CD8-positive, alpha-beta memory T cell (primary cell): ENCODE measurements at places on chromosomes 12 and 14. TPM values are rescaled to one million over a fixed set of nuclear protein-coding genes. Genes with fewer than 3 reads are reported as not detected.

Gene ULK1
- 18.7 TPM for total RNA-seq

Gene RFX4
- not detected for total RNA-seq

Gene WBP11
- 149 TPM for total RNA-seq

Gene BMP4
- 0.20 TPM for total RNA-seq

Gene OLR1
- total RNA-seq = 0.42 TPM

Gene SLC2A3
- 105 TPM for total RNA-seq

Gene TEX52
- total RNA-seq = not detected

Gene MANSC4
- total RNA-seq = not detected

Gene WIF1
- total RNA-seq = not detected

Gene ASCL1
- not detected for total RNA-seq

Gene SLC8B1
- total RNA-seq = 14.9 TPM

Gene DPPA3
- not detected for total RNA-seq

Gene FLVCR2
- total RNA-seq = 2.6 TPM

Gene RD3L
- total RNA-seq = not detected

- no peak for DNase-seq
Measured at GRCh38 chr12:122087431-122088178, 9.0 kb downstream of the MLXIP start.

- no peak for DNase-seq
Measured at GRCh38 chr14:31766315-31766892, 205.2 kb downstream of the NUBPL start.

DNA sequence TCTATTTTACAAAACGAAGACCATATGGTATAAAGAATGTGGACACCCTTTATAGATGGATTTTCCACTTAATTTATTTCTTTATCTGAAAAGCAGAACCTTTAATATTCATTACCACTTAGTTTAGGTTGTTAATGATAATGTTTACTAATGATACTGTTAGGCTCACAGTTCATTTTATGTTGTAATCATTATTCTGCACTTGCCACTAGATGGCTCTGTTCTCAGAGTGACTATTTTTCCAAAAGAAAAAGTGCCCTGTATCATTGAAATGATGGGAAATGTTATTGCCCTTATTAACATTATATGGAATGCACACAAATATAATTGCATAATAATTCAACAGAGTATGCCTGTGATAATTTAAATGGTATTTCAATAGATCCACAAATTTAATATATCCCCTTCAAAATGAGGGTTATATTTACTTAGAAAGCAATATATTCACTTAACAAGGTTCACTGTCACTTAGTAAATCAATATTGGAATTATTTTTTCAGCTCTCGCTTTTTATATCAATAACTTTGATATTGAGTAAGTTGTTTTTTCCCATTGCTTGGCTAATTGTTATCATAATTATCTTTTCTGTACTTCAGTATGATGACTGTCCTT is 95.7 kb downstream of the PDE3A start:
- no peak for DNase-seq

- DNase-seq = no peak
Measured at GRCh38 chr14:97276573-97276972, 479.4 kb downstream of the VRK1 start.

GRCh38 chr14:101017806-101018560 is 114.5 kb upstream of the RTL1 start:
- no peak for DNase-seq

DNA sequence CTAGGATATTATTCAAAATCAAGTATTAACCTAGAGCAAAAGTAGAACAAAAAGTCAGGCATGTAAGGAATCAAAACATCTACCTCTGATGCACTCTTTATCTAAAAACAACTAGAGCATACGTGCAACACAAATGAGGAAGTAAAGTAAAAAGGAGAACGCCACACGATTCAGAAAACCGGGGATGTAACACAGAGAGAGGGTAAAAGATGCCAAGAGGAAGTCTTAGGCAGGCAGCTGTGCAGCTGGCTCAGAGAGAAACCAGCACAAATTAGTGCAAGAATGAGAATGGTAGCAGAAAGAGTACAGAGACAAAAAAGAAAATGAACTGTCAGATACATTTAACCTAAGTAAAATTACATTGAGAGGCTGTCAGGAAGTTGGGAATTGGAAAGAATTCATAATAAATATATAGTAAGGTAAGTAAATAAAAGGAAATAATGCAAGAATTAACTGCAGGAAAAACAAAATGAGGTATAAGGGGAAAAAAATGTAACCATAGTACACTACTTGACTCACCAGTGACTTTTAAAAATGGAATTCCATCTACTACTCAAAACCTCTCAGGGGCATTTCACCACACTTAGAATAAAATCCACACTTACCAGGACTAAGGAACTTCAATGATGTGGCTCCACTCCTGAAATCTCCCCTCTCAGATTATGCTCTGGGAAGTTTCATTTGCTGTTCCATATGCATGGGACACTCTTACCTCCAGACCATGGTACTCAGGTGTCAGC is 17.1 kb downstream of the BCAT1 start:
- DNase-seq = no peak

DNA sequence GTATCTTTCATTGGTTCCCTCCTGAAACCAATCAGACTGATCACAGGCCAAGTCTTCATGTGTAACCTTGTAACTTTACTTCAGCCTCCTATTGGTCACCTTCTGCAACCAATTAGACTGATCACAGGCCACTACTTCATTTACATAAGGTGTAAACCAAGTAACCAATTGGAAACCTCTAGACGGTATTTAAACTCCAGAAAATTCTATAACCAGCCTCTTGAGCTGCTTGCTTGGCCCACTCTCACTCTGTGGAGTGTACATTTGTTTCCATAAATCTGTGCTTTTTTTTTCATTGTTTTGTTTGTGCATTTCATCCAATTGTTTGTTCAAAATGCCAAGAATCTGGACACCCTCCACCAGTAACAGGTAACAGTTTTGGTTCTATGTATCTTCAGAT is 47.5 kb downstream of the EIF2S3B start:
- DNase-seq = peak; percentile 62

GRCh38 chr12:10364815-10365622 is 24.8 kb downstream of the KLRK1 start:
- DNase-seq = peak; percentile 51

GRCh38 chr12:117228239-117228638 is 38.0 kb upstream of the FBXO21 start:
- no peak for DNase-seq

- no peak for DNase-seq
Measured at GRCh38 chr12:110920324-110920910, at the start of gene MYL2. Gene MYL2 (minus strand): TSS chr12:110920579. CDS start chr12:110920529, 50 bp downstream.

DNA sequence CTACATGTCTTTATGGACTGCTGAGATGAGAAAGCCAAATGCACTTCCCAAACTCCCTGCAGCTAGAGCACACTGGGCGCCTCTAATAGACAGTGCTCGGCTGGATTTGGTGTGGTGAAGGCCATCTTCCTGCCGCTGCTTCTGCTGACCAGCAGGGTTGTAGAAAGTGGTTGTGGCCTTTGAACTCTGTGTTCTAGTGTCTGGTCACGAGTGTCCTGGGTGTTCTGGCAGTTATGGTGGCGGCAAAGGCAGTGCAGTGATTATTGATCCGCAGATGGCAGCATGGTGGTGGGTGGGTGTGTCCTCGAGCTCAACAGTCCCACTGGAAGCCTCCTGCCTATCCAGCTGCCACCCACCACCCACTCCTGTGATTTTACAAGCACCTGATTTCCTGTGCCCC is 43.4 kb downstream of the SMIM41 start:
- DNase-seq = no peak

DNA sequence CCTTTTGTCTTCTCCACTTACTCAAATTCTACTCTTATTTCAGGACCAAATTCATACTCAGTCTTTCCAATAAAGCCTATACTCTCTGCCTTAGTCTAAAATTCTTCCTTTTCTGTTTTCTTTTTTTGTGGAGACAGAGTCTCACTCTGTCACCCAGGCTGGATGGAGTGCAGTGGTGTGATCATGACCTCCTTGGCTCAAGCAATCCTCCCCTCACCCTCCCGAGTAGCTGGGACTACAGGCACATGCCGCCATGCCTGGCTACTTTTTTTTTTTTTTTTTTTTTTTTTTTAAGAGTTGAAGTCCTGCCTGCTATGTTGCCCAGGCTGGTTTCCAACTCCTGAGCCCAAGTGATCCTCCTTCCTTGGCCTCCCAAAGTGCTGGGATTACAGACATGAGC is 11.9 kb downstream of the SRP54 start:
- DNase-seq = no peak

DNA sequence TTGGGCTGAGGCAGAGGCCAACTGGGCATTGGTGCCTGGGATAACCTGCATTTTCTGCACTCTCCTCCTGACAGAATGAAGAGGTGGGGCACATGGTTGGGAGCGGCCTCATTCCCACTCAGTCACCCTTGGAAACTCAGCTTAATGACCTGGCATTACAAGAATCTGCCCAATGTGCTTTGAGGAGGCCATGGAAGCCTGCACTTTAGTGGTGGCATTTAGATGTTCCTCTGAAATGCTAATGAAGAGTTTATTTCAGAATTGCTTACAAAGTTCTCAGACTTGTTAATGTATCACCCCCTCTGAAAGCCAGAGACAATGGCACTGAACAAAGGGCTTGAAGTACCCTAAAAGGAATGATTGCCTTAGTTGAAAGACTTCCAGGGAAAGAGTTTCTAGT is 71.4 kb upstream of the PARP11 start:
- DNase-seq = no peak

- no peak for DNase-seq
Measured at GRCh38 chr14:38038986-38039385, 168.7 kb upstream of the SSTR1 start.

GRCh38 chr12:45872446-45872845 is 117.9 kb downstream of the SCAF11 start:
- no peak for DNase-seq

DNA sequence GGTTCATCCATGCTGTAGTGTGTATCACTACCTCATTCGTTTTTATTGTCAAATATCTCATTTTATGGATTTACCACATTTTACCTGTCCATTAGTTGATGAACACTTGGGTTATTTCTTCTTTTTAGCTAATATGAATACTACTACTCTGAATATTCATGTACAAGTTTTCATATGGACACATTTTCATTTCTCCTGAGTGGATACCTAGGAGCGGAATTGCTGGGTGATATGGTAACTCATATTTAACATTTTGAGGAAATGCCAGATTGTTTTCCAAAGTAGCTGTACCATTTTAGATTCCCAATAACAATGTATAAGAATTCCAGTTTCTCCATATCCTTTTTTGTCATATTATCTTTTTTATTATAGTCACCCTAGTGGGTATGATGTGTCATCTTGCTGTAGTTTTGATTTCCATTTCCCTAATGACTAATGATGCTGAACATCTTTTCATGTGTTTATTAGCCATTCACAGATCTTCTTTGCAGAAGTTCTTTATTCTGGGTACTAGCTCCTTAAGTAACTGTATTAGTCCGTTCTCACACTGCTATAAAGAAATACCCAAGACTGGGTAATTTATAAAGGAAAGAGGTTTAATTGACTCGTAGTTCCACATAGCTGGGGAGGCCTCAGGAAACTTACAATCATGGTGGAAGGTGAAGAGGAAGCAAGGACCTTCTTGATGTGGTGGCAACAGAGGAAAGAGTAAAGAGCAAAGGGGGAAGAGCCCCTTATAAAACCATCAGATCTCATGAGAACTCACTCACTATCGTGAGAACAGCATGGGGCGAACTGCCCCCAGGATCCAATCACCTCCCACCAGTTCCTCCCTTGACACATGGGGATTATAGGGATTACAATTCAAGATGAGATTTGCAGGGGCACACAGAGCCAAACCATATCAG is 11.9 kb downstream of the NRDE2 start:
- no peak for DNase-seq

- peak; percentile 76 for DNase-seq
Measured at GRCh38 chr12:57754411-57755193, at the start of gene MARCHF9. Gene MARCHF9 (plus strand): TSS chr12:57755103. CDS start chr12:57755529, 426 bp downstream.

DNA sequence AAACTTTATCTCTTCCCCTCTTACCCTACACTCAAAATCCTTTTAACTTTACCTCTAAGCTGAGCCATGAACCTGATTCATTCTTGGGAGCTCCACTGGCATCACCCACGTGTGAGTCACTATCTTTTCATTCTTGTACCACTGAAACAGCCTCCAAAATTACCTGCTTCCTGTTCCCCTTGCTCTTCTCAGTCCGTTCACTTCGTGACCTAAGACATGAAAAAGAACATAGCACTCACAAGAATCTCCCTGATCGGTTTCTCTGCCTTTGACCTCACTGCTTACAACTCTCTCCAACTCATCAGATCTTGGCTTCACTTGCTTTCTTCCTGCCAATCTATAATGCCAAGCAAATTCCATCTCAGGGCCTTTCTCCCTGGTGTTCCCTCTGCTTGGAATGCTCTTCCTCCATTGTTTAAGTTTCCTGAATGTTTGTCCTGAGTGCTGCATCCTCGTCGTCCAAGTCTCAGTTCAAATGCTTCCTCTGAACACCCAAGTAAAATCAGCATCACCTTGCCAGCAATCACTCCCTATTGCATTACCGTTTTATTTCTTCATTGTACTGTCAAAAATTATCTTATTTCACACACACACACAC is 9.2 kb downstream of the GLIPR1 start:
- DNase-seq = no peak

- DNase-seq = no peak
Measured at GRCh38 chr14:85533023-85533860, 3.3 kb downstream of the FLRT2 start.

DNA sequence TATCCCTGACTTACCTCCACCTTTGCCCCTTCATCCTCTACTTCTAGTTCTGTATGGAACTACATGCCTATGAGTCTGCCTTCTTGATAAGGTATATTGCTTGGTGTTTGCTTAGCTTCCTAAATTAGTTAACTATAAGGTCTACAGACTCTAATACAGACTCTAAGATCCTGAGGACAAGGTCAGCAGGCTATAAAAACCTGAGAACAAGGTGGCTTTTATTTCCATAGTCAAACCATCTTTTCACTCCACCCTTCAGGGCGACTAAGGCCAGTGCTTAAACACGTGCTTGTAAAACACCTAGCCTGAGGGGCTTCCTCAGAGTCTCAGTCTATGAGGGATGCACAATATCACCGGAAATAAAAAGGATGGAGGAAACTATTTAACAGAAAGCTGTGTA is 36.1 kb upstream of the COL2A1 start:
- DNase-seq = no peak

GRCh38 chr12:115402443-115403180 is 718.6 kb upstream of the TBX3 start:
- DNase-seq = no peak

GRCh38 chr14:54781961-54782750 is 120.5 kb downstream of the GCH1 start:
- no peak for DNase-seq

- no peak for DNase-seq
Measured at GRCh38 chr12:772056-772697, 19.8 kb downstream of the WNK1 start.

DNA sequence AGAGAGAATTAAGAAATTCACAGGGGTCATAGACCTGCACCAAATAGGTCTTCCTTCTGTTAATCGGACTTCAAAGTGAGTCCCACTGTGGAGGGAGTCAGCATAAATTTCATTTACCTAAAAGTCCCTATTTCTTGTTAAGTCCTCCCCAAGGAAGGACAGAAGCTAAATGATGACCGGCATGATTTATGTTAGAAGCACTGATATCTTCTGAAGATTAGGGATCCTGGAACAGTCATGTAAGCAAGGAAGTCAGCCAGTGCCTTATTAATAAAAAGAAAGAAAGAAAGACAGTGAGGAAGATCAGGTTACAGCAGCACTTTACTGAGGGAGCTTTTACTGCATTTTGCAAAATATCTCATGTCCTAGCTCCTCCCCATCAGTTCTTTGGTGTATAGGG is 287.5 kb downstream of the FOXG1 start:
- no peak for DNase-seq

GRCh38 chr14:57982804-57983634 is 117.1 kb upstream of the SLC35F4 start:
- DNase-seq = no peak
